ENCODE measurements at places on chromosomes 5 and 9.
A peak's percentile ranks its signal among the peaks of the same experiment; 100 is the strongest.

DNA sequence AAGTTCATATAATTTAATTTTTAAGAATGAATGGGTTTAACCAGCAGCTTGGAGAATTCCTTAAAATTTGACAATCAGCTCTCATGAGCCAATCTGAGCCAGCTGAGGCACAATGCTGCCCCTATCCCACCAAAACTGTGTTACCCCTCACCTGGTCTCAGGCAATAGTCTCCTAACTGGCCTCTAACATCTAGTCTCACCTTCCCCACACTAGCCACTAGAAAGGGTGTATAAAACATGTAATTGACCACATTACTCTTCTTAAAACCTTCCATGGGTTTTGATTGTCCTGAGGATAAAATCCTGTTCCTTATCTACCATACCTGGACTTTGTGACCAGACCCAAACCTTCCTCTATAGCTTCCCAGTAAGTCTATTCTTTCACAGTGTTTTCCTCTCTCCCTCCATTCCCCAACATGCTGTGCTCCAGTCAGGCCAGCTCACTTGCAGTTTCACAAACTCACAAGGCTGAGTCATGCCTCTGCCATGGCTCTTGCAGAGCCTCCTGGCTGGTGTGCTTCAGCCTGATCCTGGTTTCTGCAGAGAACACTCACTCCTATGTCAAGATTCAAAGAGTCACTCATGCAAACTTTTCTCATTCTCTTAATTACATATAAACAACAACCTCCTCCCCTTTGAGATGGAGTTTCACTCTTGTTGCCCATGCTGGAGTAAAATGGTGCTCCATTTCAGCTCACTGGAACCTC is 16.0 kb upstream of the ZCCHC7 start:
- DNase-seq, result no peak

- no peak for DNase-seq
Observed at GRCh38 chr5:122984425-122984824, 52.1 kb downstream of the PPIC start.

GRCh38 chr5:149337736-149338135 is 7.6 kb upstream of the GRPEL2 start:
- no peak for DNase-seq

- DNase-seq, result no peak
Observed at GRCh38 chr5:125376059-125376641, 629.7 kb upstream of the ZNF608 start.

DNA sequence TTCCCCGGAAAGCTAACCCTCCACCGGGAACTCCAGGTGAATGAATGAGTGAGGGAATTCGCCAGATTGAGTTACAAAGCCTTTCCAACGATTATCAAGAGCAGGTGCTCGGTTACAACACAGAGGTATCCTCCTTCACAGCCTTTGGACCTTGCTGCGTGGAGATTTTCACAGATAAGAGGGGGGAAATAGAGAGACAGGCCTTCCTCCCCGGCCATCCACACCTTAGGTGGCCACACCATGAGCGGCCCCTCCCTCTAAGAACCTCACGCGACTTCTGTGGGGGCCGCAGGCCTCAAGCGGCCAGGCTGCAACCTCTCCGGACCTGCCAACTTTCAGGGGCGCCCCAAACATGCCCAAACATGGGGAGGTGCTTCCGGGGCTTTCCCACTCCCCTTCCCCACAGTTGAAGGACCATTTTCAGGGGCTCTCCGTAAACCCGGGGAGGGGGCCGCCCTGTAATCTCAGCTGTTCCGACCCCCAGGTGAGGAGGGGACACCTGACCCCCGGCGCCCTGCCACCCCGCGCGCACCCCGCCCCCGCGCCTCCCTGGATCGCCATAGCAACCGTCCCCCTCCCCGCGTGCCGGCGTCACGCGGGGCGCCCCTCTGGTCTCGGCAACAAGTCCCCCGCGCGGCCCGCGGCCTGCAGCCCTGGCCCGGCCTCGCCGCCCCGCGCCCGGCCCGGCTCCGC is 603 bp downstream of the DENND1A start:
- peak; percentile 11 for DNase-seq

Measured in CD4-positive, alpha-beta T cell treated with Interleukin-6 at 100 ng/mL for 8 hours (primary cell).